NCI-H187 treated with DMSO at 0.1 percent for 48 hours (cell line): ENCODE measurements at places on chromosomes 1 and 21.
A peak's percentile ranks its signal among the peaks of the same experiment; 100 is the strongest.

DNA sequence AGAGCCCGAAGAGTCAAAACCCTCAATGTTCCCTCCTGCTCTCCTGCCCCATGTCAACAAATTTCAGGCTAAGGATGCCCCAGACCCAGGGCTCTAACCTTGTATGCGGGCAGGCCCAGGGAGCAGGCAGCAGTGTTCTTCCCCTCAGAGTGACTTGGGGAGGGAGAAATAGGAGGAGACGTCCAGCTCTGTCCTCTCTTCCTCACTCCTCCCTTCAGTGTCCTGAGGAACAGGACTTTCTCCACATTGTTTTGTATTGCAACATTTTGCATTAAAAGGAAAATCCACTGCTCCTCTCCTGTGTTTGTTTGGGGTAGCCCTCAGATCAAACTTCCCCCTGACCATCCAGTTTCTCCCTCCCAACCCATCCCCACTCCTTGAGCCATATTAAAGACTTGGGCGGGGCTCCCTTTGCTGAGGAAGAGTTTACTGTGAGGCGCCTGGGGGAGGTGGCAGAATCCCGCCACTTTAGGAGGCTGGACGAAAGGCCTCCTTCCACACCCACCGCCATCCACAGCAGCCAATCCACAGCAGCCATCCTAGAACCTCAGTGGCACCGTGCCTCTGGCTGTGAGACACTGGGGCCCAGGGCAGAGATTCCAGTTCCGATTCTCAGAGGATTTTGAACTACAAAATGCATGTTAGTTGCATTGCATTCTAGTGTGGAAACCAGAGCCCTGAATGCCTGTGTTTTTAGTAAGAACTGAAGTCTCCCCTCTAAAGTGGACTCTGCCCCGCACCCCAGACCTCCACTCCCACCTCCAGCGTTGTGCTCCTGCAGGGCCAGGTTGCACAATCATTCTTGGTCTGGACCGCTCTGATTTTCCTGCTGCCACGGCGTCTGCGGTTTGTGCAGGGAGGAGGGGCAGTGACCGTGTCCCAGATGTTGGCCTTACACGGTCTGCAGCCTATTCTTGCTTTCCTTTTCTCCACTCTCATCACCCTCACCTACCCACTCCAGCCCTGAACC, 3.0 kb downstream of the OLFML3 start:
- no peak for DNase-seq

DNA sequence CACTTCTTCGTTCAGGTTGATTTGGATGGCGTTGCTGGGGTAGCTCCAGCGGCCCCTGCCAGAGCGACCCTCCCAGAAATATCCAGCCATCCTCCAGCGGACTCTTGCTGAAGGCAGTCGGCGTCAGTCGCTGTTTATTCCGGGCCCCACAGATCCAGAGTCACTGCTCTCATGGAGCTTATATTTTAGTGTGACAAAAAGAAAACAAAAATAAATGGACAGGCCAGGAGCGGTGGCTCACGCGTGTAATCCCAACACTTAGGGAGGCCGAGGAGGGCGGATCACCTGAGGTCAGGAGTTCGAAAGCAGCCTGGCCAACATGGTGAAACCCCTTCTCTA, 791 bp upstream of the CFAP298 start:
- no peak for DNase-seq

GRCh38 chr1:9473032-9473807, 66.0 kb upstream of the SLC25A33 start:
- peak; percentile 28 for DNase-seq

- no peak for DNase-seq
Observed at GRCh38 chr1:152768847-152769533, 6.0 kb upstream of the LCE1F start.

- no peak for DNase-seq
Observed at GRCh38 chr1:83546874-83547273, 452.1 kb downstream of the TTLL7 start.

DNA sequence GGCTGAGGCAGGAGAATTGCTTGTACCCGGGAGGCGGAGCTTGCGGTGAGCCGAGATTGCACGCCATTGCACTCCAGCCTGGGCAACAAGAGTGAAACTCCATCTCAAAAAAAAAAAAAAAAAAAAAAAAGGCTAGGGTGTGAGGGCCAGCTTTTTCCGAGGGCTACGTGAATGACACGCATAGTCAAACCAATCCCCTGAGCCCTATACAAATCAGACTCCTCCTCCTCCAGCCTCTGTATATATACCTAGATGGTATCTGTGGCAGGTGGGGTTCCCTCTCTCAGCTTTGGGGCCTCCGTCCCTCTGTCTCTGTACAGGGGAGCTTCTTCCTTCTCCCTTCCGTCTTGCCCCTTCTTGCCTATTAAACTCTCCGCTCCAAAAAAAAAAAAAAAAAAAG, 6.7 kb downstream of the S100A16 start:
- no peak for DNase-seq

DNA sequence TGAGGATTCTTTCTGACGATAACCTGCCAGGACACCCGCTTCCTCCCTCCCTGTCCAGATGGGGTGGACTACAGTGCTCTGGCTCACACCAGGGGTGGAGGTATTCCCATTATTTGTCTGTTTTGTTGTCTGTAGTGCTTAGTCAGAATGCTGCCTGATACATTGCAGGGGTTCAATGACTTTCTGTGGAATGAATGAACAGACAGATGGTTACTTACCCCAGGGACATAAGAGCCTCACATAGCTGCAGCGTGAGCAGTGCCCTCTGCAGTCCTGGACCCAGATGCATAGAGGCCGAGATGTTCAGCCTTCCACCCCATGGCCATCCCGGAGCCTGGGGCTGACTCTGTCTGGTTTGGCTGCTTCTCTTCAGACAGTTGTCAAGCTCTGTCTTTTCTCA, 13.0 kb upstream of the F3 start:
- no peak for DNase-seq

DNA sequence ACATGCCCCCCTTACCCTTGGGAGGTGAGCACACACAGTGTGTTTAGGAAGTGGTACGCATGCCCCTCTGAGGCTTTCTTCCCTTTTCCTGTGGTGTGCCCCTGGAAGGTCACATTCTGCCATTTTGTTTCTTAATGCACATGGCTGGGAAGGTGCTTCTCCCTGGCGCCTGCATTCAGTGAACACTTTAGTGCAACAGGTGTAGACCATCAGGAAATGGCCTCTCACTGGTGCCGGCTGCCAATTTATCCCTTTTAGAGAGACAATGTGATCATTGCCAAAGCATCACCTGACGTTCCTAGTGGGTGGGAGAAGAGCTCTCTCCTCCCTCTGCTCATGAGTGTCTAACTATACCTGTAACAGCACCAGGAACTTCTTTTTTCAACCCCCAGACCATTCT, 51.8 kb upstream of the PDE9A start:
- no peak for DNase-seq

DNA sequence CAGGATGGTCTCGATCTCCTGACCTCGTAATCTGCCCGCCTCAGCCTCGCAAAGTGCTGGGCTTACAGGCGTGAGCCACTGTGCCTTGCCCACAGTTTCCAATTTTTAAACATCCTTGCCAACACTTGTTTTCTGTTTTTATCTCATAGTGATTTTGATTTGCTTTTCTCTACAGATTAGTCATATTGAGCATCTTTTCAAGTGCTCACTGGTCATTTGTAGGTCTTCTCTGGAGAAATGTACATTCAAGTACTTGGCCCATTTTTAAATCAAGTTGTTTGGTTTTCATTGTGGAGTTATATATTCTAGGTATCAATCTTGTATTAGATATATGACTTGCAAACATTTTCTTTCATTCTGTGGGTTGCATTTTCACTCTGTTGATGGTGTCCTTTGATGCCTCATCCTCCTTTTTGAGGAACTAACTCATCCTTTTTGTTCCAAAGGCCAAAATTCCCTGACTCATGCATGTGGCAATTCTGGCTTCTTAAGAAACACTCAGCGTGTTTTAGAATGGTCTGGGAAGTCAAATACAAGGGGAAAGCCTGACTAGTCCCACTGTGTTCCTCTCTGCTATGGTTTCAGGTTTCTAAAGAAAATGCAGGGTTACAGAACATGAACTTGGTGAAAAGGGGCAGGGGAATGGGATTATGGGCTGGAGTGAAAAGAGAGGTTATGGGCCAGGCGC, 37.3 kb downstream of the PTAFR start:
- no peak for DNase-seq

DNA sequence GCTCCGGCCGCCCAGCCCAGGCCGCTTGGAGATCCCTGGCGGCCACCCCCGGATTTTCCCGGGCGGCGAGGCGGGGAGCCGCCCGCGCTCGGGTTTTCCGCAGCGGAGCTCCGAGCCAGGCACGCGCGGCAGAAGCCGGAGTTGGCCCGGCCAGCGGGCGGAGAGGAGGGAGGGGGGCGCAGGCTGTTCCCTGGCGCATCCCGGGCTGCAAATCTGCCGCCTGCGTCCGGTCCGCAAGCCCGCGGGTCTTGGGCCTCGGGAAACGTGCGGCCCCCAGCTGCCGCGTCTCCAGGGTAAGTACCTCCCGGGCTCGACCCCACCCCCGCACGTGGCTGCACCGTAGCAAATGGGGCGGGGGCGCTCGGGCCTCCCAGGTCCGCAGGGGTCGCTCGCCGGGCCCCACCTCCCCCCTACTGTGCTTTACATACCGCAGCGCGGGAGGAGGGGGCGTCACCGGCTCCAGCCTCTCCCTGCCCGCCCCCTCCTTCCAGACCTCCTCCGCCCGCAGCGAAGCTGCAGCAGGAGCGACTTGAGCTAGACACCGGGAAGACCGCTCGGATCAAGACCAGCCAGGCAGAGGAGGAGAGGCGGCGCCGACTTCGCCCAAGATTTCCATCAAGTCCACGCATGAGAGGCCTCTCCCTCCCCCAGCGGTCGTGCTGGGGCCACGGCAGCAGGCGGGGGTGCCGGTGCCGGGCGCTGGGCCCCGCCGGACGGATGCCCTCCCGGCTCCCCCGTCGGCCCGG, 1.6 kb downstream of the TMEM200B start:
- DNase-seq = no peak

- DNase-seq = no peak
Observed at GRCh38 chr21:25581582-25581981, 25.7 kb downstream of the MRPL39 start.

DNA sequence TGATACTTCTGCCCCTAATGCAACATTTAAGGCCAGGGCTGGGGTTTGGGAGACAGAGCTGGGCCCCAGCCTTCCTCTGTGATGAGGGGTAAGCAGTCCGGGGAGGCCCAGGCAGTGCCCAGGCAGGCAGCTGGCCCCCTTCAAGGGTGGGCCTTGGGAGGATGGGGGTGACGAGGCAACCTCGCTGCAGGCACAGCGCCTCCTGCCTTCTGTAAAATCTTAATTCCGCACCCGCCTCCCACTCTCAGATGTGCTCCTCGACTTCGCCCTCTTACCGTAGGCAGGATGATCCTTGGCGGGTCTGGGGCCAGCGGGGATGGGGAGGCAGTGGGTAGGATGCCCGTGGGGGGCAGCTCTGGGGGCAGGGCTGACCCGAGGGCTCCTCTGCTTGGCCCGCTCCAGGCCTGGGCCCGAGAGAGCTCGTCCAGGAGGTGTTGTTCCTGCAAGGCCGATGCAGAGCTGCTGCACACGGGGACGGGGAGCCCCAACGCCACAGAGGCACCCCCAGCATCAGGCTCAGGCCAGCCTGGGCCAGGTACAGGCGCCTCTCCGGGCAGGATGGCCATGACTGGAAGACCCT, 9.1 kb downstream of the C21orf58 start:
- DNase-seq = no peak

- no peak for DNase-seq
Observed at GRCh38 chr21:30227633-30228404, 11.9 kb upstream of the CLDN8 start.

DNA sequence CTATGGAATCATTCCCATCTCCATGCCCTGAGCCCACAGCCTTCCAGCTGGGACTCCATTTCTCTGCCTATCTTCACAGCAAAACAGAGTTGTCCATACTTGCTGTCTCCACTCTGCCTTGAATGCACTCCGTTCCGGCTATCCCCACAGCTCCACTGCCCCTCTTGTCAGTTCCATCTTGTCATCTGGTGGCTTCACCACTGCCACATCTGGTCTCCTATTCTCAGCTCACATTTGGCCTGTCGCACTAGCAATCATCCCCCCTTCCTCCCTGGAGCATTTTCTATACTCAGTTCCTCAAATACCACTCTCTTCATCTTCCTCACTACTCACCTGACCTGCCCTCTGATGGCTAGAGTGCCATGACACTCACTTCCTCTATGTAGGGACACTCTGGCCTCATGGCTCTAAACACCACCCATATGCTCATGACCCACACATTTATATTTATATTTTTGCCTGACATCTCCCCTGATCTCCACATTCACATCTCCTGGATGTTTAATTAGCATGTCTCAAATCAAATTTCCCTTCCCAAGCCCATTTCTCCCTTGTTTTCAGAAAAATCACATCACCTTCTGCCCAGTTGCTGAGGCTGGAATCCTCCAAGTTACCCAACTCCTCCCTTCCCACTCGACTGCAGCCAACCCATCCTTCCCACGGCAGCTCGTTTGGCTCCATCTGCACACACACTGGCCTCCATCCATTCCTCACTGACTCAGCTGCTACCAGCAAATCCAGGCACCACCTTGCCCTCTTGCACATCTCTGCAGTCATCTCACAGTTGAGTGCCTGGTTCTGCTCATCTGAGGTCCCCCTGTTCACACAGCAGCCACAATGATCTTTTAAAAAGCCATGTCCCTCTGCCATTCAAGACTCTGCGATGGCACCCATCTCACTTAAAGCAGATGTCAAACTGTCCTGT, 6.1 kb downstream of the ZNF692 start:
- DNase-seq = no peak

GRCh38 chr1:57844382-57844980, 420.6 kb upstream of the DAB1 start:
- DNase-seq = no peak

GRCh38 chr1:51463561-51463960, 55.5 kb downstream of the EPS15 start:
- DNase-seq = no peak

GRCh38 chr21:38221594-38221993, 35.2 kb upstream of the KCNJ15 start:
- DNase-seq = no peak

DNA sequence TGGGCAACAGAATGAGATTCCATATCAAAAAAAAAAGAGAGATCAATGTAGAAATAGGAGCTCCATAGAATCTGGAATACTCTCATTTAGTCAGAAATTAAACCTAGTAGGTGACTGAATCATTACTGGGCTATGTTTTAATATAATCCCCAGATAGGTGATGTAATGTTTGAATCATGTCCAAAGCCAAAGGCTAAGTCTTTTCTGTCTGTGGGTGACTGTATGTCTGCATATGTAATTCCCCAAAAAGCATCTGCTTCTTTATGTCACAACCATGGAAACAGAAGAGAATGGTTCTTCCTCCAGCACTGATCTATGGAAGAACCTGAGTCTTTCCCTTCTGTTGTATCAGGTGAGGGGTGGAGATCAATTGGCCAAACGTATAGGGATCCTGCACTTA, 5.8 kb downstream of the LAMC2 start:
- DNase-seq = no peak

GRCh38 chr1:84145068-84145467, 997 bp downstream of the PRKACB start:
- no peak for DNase-seq

DNA sequence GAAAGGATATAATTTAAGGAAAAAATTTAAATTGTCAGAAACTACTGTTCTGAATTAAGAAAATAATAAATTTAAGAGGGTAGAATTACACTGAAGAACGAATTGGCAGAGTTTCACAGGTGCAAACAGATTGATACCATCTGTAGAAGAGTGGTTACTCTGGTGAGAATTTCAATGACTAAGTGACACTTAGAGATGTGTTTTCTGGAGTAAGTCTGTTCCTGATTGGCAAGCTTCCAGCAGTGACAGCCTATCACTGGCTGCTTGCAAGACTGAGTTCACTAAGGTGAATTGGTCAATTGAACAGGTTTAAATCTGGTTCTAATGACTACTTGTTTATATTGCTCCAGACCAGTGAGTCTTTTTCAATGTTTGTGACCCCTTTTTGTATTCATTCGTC, 838.2 kb upstream of the RGS18 start:
- DNase-seq = no peak

GRCh38 chr1:230632273-230632873, 9.9 kb upstream of the COG2 start:
- DNase-seq = no peak
